NCI-H2081 treated with DMSO at 0.1 percent for 48 hours (cell line): ENCODE measurements at places on chromosomes 2 and 18.
A peak's percentile ranks its signal among the peaks of the same experiment; 100 is the strongest.

- DNase-seq: no peak
These were observed 67.4 kb upstream of the EPB41L3 start for GRCh38 chr18:5611221-5611620.

- no peak for DNase-seq
These were observed 40.9 kb upstream of the GPC1 start for GRCh38 chr2:240394549-240394948.

GRCh38 chr18:11387880-11388279, 221.5 kb upstream of the SLC35G4 start:
- no peak for DNase-seq

DNA sequence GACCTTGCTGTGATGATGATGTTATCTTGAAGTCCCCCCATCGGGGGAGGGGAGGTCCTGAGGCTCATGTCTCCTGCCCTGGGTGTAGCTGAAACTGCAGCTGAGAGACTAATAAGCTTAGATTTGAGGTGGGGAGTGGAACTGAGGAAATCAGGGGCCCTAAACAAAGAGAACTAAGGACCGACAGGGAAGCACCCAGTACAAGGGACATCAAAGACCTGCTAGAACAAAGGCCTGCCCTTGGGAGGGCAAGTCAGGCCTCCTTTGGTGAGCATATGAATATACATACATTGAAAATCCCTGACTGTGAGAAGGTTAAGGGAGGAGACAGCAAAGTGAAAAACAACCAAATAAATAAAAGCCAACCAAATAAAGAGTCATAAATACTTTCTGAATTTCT, 1132.5 kb upstream of the CELF4 start:
- no peak for DNase-seq

DNA sequence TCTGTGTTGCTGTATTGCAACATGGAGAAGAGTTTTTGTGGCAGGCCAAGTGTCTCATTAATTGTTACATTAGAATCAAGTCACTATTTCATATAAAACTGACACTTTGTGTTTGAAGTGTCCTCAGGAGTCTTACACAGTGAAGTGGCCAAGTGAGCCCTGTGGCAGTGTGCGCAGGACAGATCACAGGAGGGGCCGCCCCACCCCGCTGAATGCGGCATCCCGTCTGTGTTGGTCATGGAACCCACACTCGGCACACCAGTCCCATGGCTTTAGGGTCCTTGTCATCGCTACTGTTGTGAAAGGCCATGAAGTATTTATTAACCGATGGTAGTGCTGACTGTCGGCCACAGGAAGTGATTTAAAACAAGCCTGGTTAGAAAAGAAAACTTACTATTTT, 144.7 kb upstream of the NFATC1 start:
- no peak for DNase-seq

DNA sequence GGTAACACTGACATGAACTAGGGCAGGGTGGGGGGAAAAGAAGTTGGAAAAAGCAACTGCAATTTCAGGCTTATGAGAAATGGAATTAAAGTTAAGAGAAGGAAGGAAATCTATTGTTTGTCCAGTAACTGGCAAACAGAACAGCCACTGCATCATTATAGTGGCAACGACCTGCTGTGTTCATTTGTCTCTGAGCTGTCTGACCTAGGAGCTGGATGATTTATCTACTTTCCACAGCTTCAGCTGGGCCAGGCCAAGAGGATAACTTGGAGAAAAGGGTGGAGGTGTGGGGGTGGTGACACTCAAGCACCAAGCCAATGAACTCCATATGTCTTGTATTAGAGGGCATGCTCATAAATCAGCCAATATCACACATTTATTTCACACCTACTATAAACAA, 291.5 kb upstream of the KLHL29 start:
- peak; percentile 53 for DNase-seq

DNA sequence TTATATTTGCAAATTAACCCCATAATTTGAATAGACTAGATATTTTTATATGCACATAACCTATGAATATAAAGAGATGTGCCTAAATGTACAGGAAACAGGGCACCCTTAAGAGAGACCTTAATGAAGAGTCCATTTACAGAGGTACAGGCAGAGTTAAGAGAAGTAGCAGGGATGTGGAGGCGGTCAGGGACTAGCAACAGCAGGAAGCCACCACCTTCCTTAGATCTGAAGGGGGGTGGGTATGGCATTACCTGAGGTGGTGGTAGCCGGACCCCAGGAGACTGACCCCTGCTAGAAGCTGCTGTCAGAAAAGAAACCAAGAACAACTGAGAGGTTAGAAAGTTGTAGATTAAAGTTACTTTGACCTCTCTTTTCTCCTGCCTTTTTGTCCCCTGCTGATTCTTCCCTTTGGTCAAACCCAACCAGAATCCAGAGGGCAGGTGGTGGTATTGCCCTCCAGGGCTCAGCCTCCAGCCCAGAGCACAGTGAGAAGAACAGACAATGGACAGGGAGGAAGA, 24.9 kb upstream of the ATG16L1 start:
- no peak for DNase-seq

DNA sequence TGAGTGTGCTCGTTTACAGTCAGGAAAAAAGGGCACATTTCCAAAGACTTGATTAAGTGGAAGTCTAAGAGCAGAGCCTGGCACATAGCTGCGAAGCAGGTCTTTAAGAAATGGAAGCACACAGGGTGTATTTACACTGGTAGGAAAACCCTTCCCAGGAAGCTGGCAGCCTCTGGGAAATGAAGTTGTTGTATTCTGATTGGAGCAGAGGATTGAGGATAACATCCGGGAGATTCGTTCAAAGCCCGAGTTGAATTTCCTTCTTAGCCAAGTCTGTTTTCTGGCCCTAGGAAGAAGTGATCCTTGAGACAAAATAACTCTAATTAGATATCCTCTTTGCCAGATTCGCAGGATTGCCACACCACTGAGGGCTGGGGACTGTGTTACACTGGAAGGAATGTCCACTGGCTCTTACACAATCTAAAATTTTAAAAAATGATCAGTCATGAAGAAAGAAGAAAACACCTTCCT, 75.9 kb downstream of the ITGB1BP1 start:
- DNase-seq: no peak

DNA sequence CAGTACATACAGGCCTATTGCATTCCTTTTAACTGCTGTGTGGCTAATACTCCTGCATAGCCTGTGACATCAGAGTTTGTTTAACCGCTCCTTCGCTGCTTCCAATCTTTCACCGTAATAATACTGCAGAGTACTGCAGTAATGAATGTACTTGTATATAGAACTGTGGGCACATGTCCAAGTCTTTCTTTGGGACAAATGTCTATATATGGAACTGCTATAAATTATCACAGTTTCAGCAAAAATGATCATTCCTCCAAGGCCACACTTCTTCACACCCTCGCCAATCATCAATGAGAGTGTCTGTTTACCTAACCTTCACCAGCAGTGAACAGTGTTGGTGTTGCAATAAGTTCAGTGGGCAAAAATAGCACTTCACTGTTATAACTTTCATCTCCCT, 230.4 kb downstream of the SP3 start:
- no peak for DNase-seq

DNA sequence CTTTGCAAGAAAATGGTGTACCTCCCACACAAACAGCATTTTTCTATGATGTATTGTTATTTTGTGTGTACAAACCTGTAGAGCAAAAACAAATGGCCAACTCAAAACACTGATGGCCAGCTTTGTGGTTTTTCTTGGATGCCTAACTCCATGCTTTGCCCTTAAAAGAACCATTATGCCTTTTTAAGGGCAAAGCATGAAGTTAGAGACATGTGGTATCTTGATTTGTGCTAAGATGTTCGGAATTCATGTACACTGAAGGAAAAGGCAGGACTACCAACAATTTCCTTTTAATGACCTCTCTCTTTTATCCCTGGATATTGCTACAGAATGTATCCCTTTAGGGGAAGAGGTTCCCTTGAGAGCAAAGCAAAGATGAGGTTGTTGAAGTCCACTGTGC, 273.6 kb downstream of the SCG2 start:
- no peak for DNase-seq

- no peak for DNase-seq
These were observed 105.8 kb upstream of the COL5A2 start for GRCh38 chr2:189285349-189285748.
